ENCODE measurements at places on chromosomes 11 and 22.

- no peak for DNase-seq
These were observed 65.1 kb upstream of the RASD2 start for GRCh38 chr22:35475545-35475944.

DNA sequence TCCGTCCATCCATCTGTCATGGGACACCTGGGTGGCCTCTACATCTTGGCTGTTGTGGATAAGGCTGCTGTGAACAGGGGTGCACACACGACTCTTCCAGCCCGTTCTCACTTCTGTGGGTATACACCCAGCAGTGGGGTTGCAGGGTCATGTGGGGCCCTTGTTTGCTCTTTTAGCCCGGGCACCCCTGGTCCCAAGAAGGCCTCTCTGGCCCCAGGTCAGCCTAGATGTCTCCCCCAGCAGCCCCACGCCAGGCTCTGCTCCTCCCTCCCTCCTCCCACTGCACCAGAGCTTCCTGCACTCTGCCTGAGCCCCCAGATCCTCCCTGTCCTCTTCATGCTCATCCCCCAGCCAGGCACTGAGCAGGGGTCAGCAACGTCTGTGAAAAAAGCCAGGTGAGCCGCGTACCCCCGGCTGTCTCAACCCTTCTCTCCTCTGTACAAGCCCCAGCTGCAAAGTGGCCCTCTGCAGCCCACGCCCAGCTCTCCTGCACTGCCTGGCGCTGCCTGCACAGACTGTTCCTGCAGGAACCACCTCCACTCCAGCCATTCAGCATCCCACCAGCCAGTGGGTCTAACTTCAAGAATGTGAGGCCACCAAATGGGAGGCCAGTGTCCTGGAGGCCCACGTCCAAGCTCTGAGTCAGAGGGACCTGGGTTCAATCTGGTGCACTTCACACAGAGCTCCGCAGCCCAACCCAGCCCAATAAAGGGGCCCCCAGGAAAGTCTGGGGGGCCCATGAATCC is 1508.9 kb downstream of the BRD1 start:
- no peak for DNase-seq

- DNase-seq: no peak
These were observed 38.3 kb downstream of the IRAG1 start for GRCh38 chr11:10655227-10655626.

DNA sequence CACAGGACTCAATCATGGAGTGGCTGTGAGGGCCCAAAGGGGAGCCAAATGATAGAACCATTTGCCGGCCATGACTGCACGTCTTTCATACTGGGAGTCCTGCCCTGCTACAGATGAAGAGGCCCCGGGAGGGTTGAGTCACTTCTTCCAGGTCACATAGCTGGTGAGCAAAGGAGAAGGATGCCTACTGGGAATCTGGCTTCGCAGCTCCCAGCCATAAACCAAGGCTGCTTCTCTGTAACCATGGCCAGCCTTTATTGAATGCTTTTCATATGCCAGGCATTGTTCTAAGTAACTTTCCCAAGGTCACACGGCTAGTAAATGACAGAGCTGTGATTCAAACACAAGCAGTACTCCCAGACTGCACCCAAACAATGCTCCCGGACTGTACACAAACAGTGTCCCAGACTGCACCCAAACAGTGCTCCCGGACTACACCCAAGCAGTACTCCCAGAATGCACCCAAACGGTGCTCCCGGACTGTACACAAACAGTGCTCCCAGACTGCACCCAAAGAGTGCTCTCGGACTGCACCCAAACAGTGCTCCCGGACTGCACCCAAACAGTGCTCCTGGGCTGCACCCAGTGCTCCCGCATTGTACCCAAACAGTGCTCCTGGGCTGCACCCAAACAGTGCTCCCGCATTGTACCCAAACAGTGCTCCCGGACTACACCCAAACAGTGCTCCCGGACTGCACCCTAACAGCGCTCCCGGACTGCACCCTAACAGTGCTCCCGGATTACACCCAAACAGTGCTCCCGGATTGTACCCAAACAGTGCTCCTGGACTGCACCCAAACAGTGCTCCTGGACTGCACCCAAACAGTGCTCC is 89.8 kb downstream of the FBXO7 start:
- peak; percentile 60 for DNase-seq

- DNase-seq: peak; percentile 49
These were observed 88.2 kb downstream of the CWC15 start for GRCh38 chr11:94885133-94885532.

- peak; percentile 39 for DNase-seq
These were observed 283.5 kb downstream of the TTC28 start for GRCh38 chr22:28395920-28396753.

DNA sequence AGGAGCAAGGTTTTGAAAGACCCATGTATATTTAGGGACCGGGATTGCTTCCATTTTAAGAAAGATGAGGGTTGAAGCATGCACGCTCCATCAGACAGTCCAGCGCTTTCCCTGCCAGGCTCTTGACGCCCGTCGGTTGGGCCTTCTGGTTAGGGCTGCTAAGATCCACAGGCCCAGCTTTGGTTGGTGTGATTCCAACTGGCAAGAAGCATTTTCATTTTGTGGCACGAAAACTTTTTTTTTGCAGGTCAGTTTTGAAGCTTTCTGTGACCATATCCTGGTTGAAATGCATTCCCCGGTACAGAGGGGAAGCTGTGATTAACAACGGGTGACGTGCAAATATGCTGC is 34.3 kb upstream of the MPPED1 start:
- DNase-seq: no peak

- peak; percentile 91 for DNase-seq
These were observed at the start of gene CCND1 for GRCh38 chr11:69640995-69641581. Gene CCND1 (plus strand): TSS chr11:69641156. CDS start chr11:69641314, 158 bp downstream.

DNA sequence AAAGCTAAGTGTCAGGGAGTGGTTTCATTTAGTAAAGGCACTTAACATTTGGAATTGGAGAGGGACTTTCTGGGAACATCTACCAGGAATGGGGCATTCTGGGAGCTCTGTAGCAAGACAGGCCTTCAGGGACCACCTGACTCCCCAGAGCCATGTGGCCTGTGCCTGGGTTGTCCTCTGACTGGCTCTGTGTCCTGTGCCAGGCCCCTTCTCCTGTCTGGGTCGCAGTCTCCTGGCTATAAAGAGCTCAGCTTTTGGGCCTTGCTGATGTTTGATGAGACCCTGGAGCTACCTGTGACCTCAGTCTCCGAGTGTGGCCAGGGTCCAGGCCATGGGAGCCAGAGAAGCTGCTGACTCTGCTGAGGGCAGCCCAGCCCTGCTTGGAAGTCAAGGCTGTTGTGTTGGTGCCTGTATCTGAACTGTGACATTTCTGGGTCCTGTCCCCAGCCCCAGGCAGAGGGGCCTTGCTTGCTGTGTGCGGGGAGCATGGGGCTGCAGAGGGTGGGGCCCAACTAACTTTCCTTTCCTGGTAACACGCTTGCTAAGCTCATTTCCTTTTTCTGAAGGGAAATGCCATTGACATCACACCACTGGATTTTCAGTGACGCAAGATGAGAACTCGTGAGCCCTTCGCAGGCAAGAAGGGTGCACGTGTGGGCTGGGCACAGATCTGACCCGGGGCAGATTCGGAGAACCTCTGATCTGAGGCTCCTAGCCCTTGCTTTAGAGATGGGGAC is 41.3 kb downstream of the LRRC32 start:
- DNase-seq: peak; percentile 35

GRCh38 chr11:122287401-122287800 is 171.4 kb upstream of the BLID start:
- DNase-seq: no peak

DNA sequence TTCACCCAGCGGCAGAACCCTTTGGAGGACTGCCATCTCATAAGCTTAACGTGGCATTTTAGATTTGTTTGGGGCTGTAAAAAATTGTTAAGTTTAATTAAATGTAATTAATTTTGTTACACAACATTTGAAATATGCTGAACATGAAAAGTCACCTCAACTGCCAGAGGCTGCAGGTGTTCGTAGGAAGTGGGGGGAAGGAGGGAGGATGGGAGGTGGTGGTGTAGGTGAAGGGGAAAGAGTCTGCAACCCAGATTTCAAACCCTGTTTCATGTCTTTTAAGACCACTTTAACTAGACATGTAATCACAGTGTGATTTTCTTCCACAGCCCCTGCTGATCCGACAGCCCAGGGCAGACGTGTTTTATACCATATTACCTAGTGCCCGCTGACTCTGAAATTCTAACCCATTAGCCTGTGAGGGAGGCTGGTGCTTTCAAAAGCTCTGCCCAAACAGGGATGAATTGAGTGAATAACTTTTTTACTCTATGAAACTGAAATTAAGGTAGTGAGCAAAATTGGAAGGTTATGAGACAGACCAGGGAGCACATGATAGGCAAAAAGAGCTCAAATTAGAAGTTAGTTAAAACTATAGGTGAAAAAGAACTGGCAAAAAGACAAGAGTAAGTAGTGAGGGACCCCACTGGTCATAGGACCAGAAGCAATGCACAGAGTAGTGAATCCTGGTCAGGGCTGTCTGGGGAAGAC is 279.8 kb downstream of the DDX10 start:
- no peak for DNase-seq

- no peak for DNase-seq
These were observed at the start of gene TPBGL for GRCh38 chr11:75240311-75241035. Gene TPBGL (plus strand): TSS chr11:75240774. CDS start chr11:75241050, 276 bp downstream.

DNA sequence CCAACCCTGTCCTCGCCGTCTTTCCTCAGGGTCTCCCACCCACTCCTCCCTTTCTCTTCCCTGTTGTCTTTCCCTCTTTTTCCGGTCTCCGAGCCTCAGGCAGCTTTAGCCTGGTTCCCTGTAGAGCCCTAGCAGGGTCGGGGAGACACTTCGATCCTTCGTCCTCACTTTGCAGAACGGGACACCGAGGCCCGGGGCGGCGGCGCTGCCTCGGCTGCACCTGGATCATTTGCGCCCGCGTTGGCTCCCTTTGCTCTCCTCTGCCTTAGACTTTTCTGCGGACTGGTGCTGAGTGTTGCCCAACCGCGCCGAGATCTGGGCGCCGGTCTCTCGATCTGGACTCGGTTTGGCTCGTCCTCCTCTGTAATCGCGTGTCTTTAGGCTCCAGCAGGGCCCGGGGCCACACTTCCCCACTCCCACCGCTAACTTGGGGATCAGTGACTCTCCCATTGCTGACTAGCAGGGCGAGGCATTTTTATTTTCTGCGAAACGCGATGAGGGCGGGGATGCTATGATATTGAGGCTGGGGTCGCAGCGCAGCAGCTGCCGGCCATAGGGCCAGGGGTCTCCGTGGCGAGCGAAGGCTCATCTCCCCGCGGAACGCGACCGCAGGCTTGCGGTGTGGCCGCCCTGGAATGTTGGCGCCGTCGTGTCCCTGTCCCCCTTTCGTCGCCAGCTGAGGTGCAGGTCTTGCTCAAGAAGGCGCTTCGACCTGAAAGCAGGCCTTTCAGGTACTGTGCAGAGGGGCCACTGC is 1.6 kb upstream of the E2F8 start:
- DNase-seq: no peak

DNA sequence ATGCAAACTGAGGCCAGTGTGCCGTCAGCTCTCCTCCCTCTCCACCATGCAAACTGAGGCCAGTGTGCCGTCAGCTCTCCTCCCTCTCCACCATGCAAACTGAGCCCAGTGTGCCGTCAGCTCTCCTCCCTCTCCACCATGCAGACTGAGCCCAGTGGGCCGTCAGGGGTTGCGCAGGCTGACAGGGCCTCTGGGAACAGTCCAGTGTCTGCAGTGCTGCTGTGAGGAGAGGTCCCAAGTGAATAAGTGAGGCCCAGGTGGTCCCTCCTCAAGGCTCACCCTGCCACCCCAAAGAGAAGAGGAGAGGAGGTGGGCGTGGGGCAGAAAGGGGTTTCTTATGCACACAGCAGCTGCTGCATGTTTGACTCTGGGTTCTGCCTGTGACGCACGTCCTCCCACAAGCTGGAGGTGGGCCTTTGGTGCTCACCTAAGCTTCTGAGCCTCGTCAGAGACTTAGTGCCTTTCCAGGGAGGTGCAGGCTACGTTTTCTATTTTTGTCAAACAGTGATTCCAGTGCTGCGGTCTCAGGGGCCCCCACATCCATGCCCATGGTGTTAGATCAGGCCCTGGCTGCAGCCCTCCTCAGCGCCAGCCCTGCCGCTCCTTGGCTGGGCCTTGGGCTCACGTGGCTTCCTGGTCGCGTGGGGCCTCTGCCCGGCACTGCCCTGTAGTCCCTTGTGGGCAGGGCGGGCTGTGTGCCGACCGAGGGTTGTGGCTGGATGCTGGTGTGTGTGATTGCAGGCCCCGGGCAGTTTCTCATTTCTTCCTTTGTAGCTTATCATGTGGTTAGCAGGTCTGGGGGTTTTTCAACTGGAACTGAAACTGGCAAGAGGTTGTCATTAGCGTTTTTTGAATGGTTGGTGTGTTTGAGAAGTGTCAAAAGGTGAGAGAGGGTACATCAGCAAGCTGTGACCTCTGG is 7.1 kb downstream of the TPCN2 start:
- DNase-seq: no peak

- DNase-seq: no peak
These were observed 106.2 kb downstream of the ABTB2 start for GRCh38 chr11:34251589-34251980.

DNA sequence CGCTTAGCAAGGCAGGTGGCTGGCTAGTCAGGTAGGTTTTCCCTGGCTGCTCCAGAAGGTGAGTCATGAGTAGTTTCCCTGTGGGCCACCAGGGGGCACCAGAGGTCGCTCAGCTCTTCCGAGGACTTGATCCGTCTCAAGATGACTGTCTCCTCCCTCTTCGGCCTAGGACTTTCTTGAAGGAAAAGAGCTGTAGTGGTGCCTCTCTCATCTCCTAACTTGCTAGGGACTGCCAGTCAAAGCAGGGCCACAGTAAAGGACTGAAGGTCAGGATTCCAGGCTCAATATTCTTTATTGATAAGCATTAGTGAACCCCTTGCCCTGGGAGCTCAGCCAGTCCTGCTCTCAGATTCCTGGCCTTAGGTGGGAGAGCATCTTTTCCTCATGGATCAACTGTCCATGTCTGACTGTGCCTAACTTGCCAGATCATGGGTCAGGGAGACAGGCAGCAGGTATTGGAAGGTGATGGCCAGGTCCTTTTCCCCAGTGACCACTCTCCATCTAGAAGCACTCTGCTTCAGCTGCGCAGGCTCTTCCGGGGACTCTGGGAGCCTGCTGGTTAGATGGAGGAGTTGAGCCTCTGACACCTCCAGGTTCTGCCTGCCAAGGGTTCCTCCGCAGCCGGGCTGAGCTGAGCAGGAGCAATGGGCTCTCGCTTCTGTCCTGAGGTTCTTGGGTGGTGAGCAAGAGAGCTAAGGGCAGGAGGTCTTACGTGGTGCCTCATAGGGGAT is 1.9 kb downstream of the POLD4 start:
- peak; percentile 69 for DNase-seq

DNA sequence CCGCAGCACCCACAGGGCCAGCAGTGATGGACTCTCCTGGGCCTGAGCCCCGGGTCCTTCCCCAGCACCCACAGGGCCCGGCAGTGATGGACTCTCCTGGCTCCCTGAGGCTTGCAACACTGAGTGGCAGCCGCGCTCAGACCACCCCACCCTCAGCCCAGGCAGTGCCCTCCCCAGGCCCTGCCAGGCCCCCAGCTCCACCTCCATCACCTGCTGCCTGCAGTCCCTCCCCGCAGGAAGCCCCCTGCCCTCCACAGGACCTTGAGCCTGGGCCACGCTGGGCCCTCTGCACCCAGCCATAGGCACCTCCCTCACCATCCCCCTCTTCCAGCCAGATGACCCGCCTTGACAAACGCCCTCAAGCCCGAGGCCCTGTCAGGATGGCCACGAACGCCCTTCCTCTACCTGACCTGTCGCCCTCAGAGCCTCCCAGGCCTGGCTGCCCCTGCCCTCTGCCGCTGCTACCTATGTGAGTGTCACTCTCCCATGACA is 11.4 kb downstream of the ALG12 start:
- no peak for DNase-seq

Data from fibroblast of gingiva (primary cell).